ENCODE measurements at places on chromosomes 16 and 17.

- DNase-seq, result no peak
Measured at GRCh38 chr17:9402590-9403199, 172.9 kb downstream of the STX8 start.

DNA sequence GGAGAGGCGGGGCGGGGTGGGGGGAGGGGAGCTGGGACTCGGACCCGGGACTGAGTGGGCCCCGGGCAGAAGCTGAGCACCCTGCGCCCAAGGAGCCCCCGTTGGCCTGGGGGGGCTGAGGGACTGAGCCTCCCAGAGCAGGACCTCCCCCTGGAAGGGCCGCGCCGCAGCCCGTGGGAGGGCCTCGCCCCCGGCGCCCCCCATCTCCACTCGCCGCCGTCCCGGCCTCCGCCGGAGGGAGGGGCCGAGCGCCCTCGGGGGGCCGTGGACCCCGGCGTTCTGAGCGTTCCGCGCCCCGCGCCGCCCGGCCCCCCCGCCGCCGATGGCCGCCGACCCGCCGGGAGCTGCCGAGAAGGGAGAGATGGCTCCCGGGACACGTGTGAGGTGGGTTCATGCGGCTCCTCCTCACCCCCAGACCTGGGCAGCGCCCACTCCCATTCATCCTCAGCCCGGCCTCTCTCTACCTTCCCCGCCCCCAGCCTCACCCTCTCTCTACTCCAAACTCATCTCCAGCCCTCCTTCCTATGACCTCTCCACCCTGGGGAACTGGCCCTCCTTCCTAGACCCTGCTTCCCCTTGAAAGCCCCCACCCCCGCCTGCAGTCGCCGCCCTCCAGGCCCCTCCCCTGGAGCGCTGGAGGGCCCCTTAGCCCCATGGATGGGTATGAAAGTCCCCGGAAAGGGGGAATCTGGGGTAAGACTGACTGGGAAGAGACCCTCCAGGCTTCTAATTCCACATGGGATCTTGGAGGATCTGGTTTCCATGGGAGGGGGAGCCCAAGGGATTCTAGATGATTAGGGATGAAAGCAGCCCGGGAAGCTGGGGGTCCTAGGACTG is 922 bp downstream of the FBXL19 start:
- DNase-seq, result no peak

DNA sequence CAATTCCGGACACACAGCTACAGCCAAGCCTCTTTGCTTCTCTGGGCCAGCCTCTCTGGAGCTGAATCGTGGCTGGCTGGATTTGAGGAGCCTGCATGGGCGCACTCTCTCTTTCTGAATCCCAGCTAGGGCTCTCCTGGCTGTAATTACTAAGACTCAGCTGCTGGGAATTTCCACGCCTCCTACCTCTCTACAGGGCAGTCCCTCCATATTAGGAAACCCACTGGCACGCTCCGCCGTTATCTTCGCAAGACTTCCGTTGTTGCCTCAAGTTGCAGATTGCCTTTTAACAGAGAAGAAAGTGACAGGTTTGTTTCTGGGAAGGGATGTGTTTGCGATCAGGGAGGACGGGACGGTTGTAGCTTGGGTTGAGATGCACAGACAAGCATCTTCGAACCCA is 188.4 kb upstream of the NLRP1 start:
- DNase-seq, result no peak

DNA sequence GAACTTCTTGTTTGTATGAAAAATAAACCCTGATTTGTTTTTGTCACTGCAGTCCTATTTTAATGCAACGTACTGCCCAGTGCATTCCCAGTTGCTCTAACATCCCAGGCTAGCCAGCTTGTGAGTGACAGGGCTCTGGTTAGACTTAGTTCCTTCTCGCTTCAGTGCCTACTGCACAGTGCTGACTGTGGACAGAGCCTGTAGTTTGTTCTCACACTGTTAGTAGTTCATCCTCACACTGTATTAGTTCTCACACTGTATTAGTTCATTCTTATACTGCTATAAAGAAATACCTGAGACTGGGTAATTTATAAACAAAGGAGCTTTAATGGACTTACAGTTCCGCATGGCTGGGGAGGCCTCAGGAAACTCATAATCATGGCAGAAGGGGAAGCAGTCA is 116.6 kb upstream of the SALL1 start:
- no peak for DNase-seq

DNA sequence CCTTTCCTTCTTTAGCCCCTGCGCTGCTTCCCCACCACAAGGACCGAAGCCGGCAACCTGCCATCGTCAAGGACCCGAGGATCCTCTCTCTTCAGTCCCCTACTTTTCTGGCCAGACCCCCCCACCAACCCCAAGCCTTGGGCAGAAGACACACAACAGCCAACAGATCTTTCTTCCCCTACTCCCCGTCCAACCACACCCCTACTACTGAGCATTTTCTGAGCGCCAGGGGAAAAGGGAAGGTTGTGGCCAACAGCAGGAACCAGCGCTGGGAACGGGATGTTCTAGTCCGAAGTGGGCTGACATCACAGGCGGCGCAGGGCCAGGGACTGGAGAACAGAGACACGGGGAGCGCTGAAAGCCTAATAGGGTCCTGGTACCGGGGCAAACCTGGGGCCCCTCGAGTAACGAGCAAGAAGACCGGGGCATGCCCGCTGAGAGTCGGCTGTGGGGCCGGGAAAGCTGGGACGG is 528 bp downstream of the PER1 start:
- no peak for DNase-seq

DNA sequence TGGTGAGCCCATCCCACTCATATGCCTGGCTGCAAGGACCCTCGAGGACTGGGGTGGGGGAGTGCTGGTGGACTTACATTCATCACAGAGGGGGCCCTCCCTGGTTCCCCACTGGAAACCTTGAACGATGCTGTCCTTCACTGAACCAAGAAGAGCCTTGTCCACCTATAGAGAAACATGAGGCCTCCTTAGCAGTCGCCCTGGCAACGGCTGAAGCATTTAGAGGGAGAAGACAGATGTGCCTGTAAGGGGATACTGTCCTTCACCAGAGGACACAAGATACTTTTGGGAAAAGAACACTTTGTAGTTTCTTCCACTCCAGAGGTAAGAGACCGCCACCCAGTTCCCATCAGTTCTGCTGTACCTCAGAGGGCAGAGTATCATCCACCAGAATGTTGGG is 6.5 kb downstream of the HIGD1B start:
- no peak for DNase-seq

- no peak for DNase-seq
Measured at GRCh38 chr16:87821376-87822107, 47.8 kb downstream of the SLC7A5 start.

GRCh38 chr17:72121164-72122009 is 567 bp downstream of the SOX9 start:
- DNase-seq, result no peak

DNA sequence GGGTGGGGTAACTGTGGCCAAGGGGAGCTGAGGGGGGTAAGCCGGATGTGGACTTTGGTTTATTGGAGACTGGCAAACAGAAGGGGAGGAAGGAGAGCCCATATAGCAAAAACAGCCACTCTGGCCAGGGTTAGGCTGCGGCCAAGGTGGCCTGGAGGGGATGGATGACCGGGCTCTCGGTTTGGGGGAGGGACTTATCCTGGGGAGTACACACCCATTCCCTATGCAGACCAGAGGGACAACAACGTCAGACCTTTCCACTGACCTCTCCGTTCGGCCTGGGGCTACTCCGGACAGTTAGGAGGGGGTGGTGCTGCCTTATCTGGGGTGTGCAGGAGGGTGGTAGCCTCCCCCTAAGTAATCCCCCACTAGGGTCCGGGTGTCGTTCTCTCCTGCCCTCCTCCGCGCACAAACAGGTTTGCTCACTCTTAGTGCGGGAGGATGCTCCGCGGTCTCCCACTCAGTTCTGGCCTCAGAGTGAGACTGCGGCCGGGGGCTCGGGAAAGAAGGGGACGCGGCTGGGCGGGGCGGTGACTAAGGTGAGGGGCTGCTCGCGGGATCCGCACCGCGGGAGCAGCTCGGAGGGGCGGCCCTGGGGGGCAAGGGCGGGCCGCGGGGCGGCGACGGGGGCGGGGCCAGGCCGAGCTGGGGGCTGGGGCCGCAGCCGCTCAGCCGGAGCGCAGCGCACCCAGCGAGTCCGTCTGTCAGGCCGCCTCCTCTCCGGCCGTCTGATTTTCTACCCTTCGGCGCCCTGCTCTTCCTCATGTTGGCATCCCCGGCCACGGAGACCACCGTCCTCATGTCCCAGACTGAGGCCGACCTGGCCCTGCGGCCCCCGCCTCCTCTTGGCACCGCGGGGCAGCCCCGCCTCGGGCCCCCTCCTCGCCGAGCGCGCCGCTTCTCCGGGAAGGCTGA is at the start of gene WNK4:
Gene WNK4, plus strand, starts transcription at position 675 of the 915 bp plus-strand sequence. Its CDS starts 89 bp downstream, at position 764.
- DNase-seq, result no peak

DNA sequence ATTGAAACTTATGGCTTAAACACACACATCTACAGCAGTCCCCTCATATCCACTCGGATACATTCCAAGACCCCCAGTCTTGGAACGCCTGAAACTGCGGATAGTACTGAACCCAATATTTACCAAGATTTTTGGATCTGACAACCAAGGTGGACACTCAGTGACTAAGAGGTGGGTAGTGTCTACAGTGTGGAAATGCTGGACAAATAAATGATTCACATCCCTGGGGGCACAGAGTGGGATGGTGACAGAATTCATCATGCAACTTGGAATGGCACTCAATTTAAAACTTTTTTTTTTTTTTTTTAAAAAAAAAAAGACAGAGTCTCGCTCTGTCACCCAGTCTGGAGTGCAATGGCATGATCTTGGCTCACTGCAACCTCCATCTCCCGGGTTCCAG is 54.2 kb upstream of the TRAP1 start:
- no peak for DNase-seq

DNA sequence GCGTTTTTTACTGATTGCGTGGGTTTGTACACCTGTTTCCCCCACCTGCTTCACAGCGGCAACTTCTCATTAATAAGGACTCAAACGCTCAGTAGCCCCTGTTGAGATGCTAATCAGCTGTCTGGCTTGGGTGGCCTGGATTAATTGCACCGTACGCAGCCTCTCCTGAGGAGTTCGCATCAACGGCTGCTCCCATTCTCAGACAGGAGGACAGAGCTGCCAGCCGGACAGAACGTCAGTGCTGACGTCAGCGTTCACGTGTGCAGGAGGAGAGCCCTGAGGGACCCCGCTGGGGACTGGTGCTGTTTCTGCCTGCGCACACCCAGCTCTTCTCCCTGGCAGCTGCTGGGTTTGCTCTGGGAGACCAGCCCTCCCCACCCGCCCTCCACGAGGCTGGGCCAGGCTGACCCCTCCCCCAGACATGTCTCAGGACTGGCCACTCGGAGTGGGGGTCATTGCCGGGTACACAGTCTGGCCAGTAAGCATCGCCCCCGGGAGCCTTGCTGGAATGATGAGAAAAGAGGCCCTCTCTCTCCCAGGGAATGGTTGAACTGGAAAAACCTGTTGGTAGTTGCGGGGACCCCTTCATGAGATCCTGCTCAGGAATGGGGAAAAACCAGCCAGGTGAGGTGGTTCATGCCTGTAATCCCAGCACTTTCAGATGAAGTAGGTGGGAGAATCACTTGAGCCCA is 5.7 kb upstream of the BANP start:
- no peak for DNase-seq

DNA sequence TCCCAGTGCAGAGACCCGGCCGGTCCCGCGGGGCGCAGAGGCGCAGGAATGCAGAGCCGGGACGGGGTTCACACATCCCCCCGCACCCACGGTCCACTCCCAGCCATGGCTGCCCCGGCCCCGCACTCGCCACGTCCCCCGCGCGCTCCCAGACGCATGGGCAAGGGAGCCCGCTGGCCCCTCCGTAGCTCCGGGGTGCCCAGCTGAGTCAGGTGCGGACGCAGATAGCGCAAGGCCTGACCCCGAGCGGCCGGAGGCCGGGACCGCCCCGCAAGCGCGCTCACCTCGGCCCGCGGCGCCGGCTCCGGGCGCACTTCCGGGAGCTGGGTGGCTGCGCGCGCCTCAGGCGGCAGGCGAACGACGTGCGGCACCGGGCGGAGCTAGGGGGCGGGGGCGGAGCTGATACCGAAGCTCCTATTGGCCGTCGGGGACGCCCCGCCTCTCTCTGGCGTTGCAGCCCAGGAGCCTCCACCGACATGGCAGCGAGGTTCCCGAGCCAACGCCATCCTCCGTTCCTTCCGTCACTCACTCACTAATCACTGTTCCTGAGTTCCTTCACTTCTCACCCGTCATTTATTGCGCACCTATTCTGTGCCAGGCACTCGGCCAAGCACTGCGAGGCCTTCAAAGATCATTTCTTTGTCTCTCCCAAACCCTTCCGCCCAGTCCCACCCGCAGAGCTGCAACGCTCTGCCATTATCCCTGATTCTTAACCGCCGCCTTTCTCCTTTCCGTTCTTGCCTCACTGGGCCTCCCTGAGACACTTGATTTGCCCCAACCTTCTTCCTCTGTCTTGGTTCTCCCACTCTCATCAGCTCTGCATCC is at the start of gene ZNF18:
Gene ZNF18, minus strand, starts transcription at position 329 of the 825 bp plus-strand sequence. CDS start 4,646 bp downstream, outside the sequence.
- DNase-seq, result peak; percentile 29

DNA sequence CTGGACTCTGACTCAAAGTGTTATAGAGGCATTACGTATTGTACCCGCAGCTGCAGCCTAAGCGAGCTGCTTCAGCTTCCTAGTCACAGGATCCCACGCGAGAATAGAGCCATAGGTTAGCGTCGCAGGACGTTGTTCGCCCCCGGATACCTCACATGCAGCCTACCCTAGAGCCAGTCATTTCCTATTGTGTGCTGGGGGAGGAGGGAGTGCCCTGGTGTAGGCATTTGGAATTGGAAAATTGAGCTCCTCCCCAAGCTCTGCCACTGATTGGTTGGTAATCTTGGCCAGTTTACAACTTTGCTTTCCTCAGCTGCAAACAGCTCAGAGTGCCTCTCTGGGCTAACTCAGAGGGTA is 530 bp downstream of the NAA60 start:
- no peak for DNase-seq

- no peak for DNase-seq
Measured at GRCh38 chr17:40026816-40027613, 11.8 kb downstream of the CSF3 start.

DNA sequence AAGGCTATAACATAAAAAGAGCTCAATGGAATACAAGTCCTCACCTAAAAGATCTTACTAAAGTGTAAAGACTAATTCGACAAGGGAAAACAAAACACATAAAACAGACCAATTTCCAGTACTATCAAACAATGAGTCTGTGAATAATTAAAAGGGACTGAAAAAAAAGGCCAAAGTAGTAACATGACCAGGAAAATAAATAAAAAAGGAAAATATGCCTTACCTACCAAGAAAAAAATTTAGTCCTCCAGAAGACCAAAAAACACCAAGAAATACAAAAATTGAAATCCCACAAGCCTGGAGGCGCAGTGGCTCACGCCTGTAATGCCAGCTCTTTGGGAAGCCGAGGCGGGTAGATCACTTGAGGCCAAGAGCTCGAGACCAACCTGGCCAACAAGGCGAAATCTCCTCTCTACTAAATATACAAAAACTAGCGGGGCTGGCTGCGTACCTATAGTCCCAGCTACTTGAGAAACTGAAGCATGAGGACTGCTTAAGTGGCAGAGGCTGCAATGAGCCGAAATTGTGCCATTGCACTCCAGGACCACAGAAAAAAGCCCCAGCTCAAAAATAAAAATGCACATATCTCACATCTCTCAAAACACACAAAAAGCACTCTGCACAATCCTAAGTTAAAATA is 60.8 kb downstream of the TEX14 start:
- DNase-seq, result no peak

DNA sequence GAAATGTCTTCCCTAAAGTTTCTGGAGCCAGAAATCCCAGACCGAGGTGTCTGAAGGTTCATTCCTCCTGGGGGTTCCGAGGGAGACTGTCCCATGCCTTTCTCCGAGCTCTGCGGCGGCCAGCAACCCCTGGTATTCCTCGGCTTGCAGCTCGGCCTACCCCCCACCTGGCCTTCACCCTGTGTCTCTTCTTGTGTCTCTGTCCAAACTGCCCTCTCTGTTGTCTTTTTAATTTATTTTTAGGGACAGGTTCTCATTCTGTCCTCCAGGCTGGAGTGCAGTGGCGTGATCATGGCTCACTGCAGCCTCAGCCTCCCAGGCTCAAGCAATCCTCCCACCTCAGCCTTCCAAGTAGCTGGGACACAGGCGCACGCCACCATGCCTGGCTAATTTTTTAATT is 211.7 kb downstream of the SEC14L1 start:
- DNase-seq, result no peak

Measured in epithelial cell of proximal tubule (primary cell).